Epithelial cell of prostate (primary cell): ENCODE measurements at places on chromosomes 16 and 17.

- no peak for DNase-seq
Observed at GRCh38 chr17:5714993-5715392, 130.7 kb upstream of the NLRP1 start.

DNA sequence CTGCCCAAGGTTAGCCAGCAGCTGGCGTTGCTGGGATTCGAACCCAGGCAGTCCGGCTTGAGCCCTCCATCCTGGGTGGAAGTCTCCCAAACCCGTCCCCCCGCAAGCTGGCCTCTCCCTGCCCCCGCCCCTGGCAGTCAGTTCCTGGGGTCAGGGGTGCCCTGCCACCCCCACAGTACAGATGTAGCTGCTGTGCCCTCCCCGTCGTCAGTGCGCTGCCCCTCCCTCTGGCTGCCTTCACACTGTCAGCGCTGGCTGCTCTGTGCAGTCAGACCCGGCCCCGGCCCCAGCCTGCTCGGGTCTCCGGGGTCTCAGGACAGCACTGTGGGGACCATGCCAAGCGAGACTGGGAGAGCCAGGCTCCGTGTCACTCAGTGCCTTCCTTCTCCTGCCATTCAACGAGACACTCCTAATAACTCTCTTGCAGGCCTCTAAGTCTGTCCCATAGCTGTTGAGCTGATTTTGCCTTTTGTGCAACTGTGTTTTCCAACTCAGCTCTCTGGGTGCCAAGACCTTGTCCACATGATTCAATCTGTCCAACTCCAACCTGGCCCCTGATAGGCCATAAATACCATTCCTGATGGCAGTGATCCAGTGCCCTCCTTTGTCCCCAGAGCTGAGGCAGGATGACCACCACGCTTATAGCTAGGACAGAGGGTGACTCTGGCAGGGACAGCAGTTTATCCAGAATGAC is 55.5 kb upstream of the IL34 start:
- DNase-seq = no peak

DNA sequence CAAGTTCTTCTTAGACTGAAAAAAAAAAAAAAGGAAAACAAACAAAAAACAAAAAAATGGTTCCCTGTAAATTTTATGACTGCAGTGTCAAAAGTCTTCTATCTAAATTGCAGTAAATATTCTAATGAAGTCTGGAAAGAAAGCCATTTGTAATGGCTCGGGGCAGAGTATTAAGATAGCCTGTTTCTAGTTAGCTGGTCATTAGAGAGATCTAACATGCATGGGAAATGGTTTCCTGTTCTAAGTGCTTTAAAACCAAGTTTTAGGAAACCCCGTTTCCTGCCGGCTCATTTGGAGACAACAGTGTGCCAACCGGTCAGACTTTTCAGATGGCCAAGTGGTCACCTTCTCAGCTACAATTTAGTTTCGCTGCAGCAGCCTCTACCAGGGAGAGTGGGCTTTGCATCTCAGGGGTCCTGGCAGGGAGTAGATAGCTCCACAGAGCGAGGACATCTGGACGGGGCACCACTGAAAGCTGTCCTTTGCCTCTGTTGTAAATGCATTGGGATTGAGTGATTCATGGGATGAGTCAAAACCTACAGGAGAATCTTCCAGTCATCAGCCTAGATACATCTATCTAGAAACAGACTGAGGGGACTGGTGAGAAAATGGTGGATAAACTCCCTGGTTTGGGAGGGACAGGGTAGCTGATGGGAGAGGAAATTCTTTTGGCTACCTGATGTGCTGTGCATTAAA is 473.2 kb upstream of the SALL1 start:
- DNase-seq = no peak

DNA sequence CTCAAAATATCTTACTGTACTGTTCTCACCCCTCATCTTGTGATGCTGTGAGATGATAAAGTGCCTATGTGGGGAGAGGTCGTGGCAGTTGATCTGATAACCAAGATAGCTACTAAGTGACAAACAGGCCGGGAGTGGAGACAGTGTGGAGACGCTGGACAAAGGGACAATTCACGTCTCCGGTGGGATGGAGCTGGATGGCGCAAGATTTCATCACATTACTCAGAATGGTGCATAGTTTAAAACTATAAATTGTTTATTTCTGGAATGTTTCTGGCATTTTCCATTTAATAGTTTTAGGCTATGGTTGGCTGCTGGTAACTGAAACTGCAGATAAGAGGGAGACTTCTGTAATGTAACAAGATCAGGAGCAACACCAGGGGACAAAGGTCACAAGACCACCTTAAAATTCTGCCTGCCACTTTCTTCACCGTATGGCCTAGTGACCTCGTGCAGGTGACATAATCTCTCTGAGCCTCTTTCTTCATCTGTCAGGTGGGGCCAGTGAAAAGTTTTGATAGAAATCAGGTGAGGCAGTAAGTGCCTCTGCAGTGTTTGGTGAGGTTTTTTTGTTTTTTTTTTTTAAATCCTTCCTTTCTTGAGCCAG is 54.4 kb upstream of the LGALS9 start:
- no peak for DNase-seq

- DNase-seq = no peak
Observed at GRCh38 chr16:81517150-81517499, 72.5 kb downstream of the CMIP start.

- DNase-seq = no peak
Observed at GRCh38 chr16:6068063-6068462, 970.5 kb upstream of the EEF2KMT start.
